ENCODE measurements at places on chromosomes 7 and 10.

DNA sequence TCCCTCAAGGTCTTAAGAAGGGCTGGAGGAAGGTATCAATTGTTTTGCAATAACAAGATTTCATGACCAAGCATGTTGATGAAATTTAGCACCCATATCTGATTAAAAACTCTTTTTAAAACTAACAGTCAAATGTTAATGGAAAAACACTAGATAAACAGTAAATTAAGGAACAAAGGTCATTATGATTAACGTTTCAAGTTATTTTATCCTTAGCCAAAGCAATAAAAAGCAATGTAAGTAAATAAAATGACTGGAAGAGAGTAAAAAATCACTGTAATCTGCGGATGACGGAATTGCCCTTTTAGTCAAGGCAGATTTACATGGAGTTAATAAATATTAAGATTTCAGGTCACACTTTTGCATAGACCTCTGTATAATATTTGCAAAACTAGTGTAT is 179.5 kb upstream of the KLF6 start:
- no peak for DNase-seq

GRCh38 chr10:22643116-22643515 is 71.3 kb downstream of the PIP4K2A start:
- DNase-seq, result no peak

DNA sequence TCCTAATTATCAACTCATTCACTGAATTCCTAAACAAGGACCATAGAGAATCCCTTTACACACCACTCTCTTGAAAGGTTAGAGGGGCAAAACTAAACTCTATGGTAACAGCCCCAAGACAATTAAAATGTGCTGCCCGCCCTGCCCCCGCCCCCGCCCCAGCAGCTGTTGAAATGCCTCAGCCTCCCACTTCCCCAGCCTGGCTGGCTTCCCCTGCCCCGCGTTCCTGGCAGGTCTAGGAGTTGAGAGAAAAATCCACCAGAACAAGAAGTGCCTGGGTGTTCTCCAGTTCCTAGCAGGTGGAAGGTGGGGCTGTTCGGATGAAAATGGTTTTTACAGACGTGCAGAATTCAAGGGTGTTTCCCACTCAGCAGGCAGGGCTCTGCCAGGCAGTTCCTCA is 109.5 kb upstream of the ZEB1 start:
- no peak for DNase-seq

DNA sequence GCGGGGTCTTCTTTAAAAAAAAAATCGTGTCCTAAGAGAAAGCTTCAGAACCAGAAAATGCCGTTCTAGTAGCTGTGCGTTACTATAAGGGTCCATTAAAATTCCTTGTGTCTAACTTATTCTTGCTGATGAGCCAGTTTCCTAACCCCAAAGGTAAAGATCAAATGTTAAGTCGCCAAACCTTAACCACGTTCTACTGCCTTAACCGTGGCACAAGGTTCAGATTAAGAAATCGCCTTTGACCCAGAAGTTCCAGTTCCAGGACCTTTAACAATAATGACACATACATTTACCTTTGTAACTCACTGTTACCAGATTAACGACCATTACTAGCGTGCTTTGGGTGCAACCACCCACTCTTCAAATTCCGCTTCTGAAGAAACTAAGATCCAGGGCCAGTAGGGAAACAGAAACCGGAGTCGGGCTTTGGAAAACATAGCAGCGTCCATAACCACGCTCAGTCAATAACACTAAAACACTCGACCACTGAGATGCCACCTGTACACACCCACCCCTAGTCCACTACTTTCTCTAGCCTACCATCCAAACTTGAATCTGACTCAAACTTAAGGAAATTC is 620 bp downstream of the BET1 start:
- DNase-seq, result no peak

DNA sequence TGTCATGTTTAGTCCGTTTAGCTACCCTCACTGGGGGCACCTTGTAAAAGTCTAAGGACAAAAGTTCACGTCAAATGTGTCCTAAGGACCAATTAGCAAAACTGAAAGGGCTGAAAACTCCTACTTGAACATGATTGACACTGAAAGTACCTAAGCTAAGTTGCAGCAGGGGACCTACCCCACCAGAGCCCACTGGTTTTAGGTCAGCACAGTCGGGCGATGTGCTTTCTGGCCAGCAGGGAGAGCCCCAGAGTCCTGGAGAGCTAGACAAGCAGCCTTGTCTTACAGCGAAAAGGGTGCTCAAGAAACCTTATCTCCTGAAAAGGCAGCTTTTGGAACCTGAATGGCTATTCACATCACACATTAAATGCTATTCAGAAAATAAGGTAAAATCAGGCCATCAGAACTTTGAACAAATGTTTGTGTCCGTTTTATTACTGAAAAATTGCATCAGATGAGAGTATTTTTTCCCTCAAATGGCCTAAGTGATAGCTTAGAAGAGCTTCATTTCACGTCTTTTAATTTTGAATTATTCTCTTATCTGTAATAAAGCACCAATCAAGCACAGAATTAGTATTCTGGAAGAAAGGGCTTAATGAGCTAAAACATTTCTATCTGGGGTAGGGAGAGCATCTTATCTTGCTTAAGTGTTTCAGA is 52.2 kb upstream of the MKI67 start:
- no peak for DNase-seq

- no peak for DNase-seq
Observed at GRCh38 chr7:129780974-129781927, 169.7 kb downstream of the NRF1 start.

DNA sequence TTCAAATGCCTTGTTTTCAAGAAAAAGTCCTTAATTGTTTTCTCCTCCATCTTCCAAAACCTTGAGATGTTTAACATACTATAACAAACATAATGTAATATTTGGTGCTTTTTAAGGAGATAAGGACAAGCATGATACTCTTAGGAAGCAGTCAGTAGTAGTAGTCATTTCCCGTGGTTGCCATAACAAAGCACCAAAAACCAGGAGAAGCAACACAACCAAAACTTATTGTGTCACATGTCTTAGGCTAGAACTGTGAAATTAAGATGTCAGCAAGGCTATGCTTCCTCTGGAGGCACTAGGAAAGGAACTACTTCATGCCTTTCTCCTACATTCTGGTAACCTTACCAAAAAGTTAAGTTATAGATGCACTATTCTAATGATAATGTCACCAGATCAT is 106.8 kb downstream of the MBL2 start:
- no peak for DNase-seq

- DNase-seq, result no peak
Observed at GRCh38 chr10:8633909-8634308, 579.4 kb downstream of the GATA3 start.

DNA sequence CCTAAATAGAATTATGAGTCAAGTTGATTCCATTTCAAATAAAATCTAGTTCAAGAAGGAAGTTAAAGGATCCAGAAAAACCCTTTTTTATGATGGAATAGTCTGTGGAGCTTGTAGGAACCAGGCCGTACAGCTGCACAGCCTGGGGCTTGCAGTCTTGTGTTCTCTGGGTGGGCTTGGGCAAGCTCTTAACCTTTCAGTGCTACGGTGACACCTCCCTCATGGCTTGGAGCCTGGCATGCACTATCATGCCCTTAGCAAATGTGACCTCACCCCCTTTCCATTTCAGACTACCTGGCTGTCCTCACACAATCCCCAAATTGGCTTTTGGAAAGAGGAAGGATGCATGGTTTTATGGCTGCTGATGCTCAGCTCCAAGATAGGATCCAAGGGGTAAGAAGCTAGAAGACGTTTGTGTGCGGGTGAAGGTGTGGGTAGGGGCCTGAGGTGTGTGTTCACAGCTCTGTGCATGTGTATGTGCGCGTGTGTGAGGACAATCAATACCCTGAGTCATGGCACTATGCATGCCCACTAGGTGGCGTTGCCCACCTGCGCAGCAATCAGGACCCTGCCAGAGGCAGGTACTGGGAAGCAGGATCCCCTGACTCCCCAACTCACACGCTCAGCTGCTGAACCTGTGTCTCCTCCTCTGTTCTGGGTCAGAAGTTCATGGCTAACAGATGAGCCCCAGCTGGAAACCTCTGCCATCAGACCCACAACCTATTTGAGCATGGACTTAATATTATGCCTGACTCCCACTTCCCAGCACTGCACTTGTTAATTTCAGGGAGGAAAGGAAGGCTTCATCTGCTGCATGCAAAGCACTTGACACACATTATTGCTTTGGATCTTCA is 113.4 kb downstream of the PTPN20 start:
- no peak for DNase-seq

DNA sequence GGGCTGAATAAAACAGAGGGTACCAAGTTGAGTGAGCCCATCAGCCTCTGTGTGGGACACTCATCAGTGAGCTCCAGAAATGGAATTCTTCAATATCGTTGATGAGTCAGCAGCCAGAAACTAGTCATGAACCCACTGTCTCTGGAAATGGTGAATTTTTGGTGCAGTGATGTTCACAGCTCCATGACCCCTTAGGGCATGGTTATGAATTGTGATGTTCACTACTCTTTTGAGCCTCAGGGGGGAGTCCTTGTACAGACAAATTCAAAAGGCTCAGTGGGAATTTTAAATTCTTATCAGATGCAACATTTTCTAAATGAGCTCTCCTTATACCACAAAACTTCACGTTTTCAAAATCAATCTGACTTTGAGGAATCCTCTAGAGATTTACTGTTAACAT is 335.7 kb downstream of the PHTF2 start:
- no peak for DNase-seq

DNA sequence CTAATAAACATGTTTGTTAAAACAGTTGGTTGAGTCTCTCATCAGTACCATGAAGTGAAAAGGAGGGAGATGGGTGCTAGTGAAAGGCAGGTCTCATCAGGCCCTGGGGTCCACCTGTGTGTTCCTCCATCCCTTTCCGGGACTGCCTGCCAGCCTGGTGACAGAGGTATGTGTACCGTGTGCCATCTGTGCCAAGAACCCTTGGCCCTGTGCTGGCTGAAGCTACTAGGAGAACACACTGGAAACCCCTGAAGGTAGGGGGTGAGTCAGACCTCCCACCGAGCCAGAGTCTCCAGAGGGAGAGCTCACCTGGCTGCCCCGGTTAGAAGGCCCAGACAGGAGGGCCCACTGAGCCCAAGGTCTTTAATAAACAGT is 2.3 kb downstream of the DDIT4 start:
- DNase-seq, result no peak

DNA sequence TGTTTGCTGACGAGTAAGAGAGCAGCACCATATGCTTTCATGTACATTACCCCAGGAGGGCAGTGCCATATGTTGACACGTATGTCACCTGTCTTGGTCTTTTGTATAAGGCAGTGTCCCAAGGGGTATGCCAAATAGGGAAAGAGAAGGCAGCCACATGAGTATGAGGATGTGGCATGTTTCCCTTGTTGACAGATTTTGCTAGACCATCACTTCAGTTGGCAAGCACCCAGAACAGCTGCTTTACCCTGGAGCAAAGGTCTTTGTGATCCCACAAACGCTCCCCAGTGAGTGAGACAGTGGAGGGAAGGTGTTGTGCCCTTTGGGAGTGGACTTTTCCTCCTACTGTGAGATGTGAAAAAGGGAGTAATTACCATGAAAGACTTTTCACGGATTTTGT is 350.1 kb downstream of the ETV1 start:
- no peak for DNase-seq

DNA sequence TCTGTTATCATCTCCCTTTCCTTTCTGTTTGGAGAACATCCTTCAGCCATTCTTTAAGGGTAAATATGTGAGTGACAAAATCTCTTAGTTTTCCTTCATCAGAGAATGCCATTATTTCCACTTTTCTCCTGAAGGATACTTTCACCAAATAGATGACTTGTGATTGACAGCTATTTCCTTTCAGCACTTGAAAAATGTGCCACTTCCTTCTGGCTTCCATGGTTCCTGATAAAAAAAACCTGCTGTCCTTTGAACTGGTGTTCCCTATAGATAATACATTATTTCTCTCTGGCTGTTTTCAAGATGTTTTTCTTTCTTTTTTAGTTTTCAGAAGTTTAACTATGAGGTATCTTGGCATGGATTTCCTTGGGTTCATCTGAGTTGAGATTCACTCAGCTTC is 79.7 kb downstream of the TBXAS1 start:
- DNase-seq, result no peak

DNA sequence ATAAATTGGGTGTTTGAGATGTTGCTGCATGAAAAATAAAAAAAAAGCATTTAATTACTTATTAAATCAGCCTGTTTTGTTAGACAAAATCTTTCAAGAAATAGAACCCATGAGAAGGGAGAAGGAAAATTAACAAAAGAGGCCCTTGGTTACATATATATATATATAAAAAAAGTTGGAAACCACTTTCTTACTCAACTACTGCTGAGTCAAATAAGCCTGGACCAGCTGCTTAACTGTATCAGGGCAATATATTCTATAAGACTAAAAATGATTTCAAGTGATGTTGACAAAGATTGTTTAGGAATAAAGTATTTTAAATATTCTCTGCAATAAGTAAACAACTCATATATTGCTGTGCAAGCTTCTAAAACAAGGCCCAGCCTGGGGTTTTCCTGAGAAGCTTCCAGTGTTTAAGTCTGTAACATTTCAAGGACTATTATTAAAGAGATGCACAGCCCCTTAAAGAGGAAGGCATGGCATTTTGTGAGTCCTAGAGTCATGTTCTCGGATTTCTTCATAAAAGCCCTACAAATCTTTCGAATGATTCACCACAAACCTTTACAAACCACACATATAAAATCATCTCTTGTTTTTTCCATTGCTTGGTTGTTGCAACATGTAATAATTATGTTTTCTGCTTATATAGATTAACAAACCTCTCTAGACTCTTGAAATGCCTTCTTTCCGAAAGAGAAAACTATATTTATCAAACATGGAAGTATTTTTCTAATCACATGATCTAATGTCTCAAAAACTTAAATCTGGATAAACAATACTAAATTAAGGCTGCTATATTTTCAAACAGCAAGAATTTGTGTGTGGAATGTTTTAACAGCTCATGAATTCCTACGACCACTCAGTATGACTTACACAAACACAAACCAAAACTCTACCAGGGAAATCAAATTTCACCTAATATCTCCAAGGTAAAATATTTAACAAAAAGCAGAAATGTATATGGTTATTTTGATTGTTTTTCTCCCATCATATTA is 14.3 kb downstream of the JAZF1 start:
- DNase-seq, result no peak

DNA sequence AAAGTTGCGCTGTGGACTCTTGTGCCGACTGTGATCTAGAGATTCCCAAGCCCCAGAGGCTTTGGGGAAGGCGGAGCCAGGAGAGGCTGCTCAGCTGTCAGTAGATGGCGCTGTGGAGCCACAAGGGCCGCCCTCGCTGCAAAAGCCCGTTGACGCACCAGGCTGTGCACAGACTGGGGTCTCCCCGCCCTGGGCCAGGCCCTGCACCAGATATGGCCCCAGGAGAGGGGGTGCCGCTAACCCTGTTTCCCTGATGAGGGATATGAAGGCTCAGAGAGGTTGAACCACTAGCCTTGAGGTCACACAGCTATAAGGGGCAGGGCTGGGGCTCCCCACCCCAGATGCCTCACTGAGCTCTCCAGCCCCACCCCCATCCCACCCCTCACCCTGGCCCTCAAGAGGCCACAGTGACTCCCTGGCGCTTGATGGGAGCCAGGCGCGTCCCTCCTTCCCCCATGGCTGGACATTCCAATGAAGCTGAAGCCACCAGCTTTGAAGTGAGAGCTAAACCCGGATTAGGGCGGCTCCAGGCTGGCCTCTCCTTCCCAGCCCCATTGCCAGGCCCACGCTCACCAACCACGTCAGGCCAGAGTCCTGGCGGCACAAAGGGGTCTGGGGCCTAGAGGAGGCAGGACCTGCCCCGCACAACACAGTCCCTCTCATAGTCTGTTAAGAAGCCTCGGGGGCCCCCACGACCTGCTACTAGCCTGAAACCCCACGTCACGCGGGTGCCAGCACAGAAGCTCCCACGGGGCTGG is 26.4 kb downstream of the MYL10 start:
- peak; percentile 24 for DNase-seq

Data from stimulated activated CD8-positive, alpha-beta memory T cell treated with anti-CD3 and anti-CD28 coated beads, Interleukin-15, amount 100 ng/mL, for 4 hours (primary cell).